ENCODE measurements at places on chromosomes 2 and 18.

DNA sequence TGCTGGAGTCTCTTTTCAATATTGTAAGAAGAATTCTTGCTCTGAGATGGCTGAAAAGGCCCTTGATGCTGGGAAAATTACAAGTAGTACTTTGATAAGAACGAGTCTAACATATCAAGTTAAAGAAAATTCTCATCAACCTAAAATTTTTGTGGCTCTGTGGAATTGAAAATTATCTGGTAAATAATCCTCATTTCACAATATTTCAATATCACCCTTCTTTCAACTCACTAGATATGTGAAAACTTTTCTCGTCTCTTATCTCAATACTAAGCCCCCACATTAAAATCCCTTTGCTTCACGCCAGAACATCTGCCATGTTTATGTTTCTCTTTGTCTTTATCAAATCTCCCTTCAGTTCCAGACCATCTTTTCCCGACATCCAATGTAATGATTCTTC lies 448.8 kb downstream of the ZNF516 start:
- H3K27ac ChIP-seq = no peak overlapping the region
- H3K36me3 ChIP-seq = no peaks in the 10 kb centered on the region
- no peak overlapping the region for H3K4me3 ChIP-seq
- no peak for DNase-seq

DNA sequence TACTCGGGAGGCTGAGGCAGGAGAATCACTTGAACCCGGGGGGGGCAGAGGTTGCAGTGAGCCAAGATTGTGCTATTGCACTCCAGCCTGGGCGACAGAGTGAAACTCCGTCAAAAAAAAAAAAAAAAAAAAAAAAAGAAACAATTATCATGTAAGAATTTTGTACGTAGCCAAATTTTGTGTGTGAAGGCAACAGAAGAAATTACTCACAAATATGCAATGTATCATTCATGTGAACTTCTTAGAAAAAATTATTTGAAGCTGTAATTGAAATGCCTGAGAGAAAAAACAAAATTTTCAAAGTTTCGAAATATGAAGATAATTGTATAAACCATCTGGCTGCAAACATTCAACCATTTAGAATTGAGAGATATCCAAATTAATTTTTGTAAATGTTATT lies 204.8 kb upstream of the PARD3B start:
- H3K4me1 ChIP-seq = no peaks in the 10 kb centered on the region
- no peaks in the 10 kb centered on the region for H3K36me3 ChIP-seq
- no peaks in the 10 kb centered on the region for H3K27me3 ChIP-seq
- H3K27ac ChIP-seq = no peak overlapping the region

GRCh38 chr2:234752966-234753365 lies 198.9 kb upstream of the SH3BP4 start:
- H3K27me3 ChIP-seq = no peaks in the 10 kb centered on the region
- no peaks in the 10 kb centered on the region for H3K36me3 ChIP-seq
- no peak for DNase-seq
- H3K4me3 ChIP-seq = no peak overlapping the region
- H3K4me1 ChIP-seq = no peaks in the 10 kb centered on the region

DNA sequence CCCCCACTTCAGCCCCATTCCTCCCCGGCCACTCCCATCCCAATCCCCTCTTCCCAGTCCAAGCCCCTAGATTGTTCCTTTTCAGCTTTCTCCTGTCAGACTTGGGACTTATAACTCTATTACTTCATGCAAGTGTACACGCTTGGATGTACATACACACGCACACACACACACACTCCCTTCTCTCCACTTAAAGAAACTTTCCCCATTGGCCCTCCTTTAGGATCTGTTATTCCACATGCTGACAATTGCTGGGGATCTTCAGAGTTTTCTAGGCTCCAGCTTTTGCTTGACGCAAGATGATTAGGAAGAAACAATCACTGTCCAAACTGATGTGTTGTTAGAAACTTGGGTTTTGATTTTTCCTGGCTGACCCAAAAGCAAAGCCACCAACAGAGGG lies 75.4 kb downstream of the CDK15 start:
- H3K4me1 ChIP-seq = peaks cover 14% of the 10 kb centered on the region
- no peak overlapping the region for H3K4me3 ChIP-seq
- no peaks in the 10 kb centered on the region for H3K36me3 ChIP-seq
- no peak overlapping the region for H3K27ac ChIP-seq
- no peak for DNase-seq

DNA sequence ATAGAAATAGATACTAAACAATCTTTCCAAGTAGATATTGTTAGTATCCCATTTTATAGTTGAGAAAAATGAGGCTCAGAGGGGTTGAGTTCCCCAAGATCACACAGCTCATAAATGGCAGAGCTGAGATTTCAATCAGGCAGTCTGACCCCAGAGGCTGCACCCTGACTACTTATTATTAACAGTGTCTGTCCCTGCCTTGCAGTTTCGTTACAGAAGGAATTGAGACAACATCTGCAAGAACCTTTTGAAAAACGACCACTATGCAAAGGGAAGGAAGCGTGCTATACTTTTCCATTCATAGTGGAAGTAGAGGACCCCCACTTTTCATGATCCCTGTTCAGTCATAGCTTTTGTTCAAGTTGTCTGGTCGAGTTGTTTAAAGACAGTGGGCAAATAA lies 53.2 kb upstream of the SEC11C start:
- no peaks in the 10 kb centered on the region for H3K36me3 ChIP-seq
- no peaks in the 10 kb centered on the region for H3K27me3 ChIP-seq
- no peaks in the 10 kb centered on the region for H3K4me1 ChIP-seq
- H3K4me3 ChIP-seq = no peak overlapping the region

GRCh38 chr2:157940024-157940423 lies 63.9 kb upstream of the ACVR1 start:
- H3K27me3 ChIP-seq = no peaks in the 10 kb centered on the region
- H3K36me3 ChIP-seq = no peaks in the 10 kb centered on the region
- H3K27ac ChIP-seq = no peak overlapping the region
- no peak overlapping the region for H3K4me3 ChIP-seq
- H3K4me1 ChIP-seq = no peaks in the 10 kb centered on the region

- H3K4me1 ChIP-seq = peaks cover 20% of the 10 kb centered on the region
- H3K4me3 ChIP-seq = no peak overlapping the region
- no peaks in the 10 kb centered on the region for H3K36me3 ChIP-seq
- H3K27ac ChIP-seq = peak overlapping the region; percentile 61
Observed at GRCh38 chr2:28716265-28716865, 35.3 kb upstream of the PPP1CB start.

- no peak overlapping the region for H3K27ac ChIP-seq
- H3K4me1 ChIP-seq = peaks cover 7% of the 10 kb centered on the region
- no peaks in the 10 kb centered on the region for H3K27me3 ChIP-seq
- DNase-seq = no peak
Observed at GRCh38 chr2:131040661-131041401, 52.4 kb downstream of the FAM168B start.

GRCh38 chr2:105114551-105114950 lies 76.7 kb downstream of the MRPS9 start:
- H3K4me1 ChIP-seq = no peaks in the 10 kb centered on the region
- H3K36me3 ChIP-seq = no peaks in the 10 kb centered on the region
- no peak overlapping the region for H3K4me3 ChIP-seq
- H3K27me3 ChIP-seq = no peaks in the 10 kb centered on the region
- no peak overlapping the region for H3K27ac ChIP-seq

DNA sequence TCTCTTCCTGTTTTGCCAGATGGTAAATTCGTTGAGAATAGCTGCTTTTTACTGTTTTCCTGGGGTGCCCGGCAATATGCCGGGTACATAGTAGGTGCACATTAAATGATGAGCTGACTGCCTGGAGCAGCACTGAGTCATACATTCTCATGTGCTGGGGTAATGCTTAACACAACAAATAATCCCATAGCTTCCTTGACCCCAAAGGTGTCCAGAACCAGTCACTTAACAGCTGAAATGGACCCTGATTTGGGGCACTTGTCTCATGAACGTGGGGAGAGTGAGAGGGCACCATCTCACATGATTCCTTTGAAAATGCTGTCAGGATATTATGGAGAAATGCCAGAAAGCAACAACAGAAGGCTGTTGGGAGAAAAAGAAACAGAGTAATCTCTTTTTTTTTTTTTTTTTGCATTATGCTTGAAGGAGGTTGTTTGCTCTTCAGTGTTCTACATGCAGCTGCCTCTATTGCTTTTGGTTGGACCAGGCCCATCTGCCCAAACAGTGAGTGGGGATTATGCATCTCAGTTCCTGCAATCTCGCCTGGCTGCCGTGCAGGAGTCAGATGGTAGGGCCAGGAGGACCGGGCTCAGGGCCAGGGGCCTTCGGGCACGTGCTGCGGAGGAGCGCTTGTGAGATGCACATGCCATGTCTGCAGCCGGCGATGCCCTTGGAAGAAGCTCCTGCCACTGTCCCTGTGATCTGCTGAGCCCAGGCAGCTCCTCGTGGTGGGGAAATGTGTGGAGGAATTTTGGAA lies 162.1 kb downstream of the SH3RF3 start:
- no peak overlapping the region for H3K27ac ChIP-seq
- H3K36me3 ChIP-seq = no peaks in the 10 kb centered on the region
- H3K27me3 ChIP-seq = no peaks in the 10 kb centered on the region
- DNase-seq = peak; percentile 65

- H3K4me3 ChIP-seq = no peak overlapping the region
- peaks cover 31% of the 10 kb centered on the region for H3K27me3 ChIP-seq
- no peak overlapping the region for H3K27ac ChIP-seq
Observed at GRCh38 chr2:607172-607571, 70.0 kb downstream of the TMEM18 start.

DNA sequence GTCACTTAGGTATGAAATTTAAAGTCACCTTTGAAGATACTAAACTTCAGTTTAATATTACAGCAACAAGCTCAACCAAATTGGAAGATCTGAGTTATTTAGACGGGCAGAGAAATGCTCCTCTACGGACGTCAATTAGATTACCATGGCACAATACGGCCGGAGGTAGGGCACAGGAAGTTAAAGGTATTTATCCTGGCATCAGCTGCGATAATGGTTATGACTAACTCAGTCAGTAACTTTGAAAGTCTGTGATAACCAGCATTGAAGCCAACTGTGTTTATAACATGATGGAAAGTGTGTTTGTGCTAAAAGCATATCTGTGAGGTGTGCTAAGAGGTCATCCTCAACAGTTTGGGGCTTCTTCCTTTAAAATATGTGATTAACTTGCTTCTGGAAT lies 117.3 kb downstream of the WDSUB1 start:
- peaks cover 72% of the 10 kb centered on the region for H3K36me3 ChIP-seq
- no peak overlapping the region for H3K27ac ChIP-seq
- H3K27me3 ChIP-seq = no peaks in the 10 kb centered on the region
- no peak for DNase-seq
- peaks cover 18% of the 10 kb centered on the region for H3K4me1 ChIP-seq
- no peak overlapping the region for H3K4me3 ChIP-seq

- no peaks in the 10 kb centered on the region for H3K4me1 ChIP-seq
- H3K27me3 ChIP-seq = no peaks in the 10 kb centered on the region
- H3K36me3 ChIP-seq = no peaks in the 10 kb centered on the region
- no peak overlapping the region for H3K27ac ChIP-seq
- no peak for DNase-seq
Observed at GRCh38 chr2:59604123-59604522, 949.3 kb downstream of the BCL11A start.

GRCh38 chr2:49687918-49688317 lies 533.6 kb upstream of the FSHR start:
- no peak for DNase-seq
- H3K27me3 ChIP-seq = no peaks in the 10 kb centered on the region
- no peak overlapping the region for H3K4me3 ChIP-seq

DNA sequence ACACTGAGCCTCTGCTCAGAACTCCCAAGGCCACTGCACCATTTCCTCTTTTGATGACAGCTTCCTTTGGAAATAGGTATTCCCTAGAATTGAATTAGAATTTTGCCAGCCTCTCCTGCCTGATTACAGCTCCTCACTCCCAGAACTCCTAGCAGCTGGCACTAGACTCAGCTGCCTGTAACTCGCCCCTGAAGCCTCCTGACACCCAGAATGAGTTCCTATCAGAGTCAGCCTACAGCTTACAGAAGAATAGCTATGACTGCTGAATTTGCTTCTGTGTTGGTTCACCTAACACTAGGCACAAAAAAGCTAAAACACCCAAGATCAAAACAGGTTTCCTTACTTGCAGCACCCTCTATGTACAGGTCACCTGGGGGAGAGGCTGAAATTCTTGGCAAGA lies 108.2 kb upstream of the PTPRM start:
- peak overlapping the region; percentile 85 for H3K27ac ChIP-seq
- no peak overlapping the region for H3K4me3 ChIP-seq

GRCh38 chr2:121095257-121096080 lies 189.5 kb downstream of the TFCP2L1 start:
- H3K27ac ChIP-seq = no peak overlapping the region
- no peaks in the 10 kb centered on the region for H3K27me3 ChIP-seq
- DNase-seq = peak; percentile 77
- peaks cover 11% of the 10 kb centered on the region for H3K4me1 ChIP-seq
- no peaks in the 10 kb centered on the region for H3K36me3 ChIP-seq

- no peak for DNase-seq
- H3K36me3 ChIP-seq = no peaks in the 10 kb centered on the region
Observed at GRCh38 chr18:56240405-56240804, 398.0 kb downstream of the TXNL1 start.

DNA sequence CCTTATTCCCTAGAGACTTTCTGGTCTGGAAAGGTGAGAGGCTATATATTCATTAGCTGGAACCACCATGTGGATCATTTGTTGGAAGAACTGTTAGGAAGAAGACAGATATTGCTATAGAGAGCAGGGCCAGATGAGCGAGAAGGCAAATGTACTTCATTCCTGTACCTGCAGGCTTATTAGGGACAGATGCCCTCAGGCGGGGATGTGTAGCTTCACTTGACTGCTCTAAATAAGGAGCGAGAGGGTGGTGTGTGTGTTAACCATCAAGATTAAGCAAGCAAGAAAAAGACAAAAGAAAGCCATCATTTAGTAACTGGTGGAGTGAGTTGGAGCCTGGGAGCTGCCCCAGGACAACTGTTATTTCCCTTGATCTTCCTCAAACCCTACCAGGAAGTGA lies 36.4 kb downstream of the NEDD4L start:
- H3K4me1 ChIP-seq = no peaks in the 10 kb centered on the region
- no peak for DNase-seq
- no peak overlapping the region for H3K27ac ChIP-seq
- H3K27me3 ChIP-seq = no peaks in the 10 kb centered on the region
- no peak overlapping the region for H3K4me3 ChIP-seq
- no peaks in the 10 kb centered on the region for H3K36me3 ChIP-seq

DNA sequence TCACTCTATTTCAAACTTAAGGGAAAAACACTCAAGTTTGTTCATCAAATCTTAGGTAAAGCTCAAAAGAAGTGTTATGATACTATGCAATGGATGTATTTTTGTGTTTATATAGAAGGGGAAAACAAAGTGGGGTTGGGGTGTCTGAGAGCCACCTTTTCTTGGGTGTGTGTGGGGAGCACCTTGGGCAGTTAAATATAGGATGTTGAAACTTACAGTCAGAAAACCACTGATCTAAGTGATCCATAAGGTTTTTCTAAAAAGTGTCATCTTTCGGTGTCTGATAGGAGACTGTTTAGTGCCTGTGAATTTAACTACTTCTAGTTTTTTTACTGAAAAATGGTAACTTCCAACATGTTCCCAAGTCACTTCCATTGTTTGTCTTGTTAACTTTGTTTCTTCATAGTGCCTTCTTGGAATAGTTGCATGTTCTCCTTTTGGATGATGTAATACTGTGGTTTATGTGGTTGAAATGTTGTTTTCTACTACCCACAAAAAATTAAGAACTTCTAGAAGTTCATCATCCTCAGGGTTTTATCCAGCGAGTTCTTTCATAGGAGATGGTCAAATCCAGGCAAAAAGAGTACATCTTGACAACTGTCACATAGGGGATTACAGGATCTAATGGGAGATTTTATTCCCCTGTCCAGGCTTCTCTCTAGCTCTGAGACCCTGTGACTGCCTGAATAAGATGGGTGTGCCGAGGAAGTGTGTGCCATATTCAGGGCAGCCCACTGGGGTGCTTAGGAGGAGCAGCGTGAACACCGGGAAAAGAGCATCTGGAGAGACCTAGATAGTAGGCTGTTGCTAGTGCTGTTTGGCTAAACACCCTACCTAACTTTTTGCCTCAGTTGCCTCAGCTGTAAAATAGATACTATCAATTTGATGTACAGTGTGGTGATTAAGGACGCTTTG lies 46.2 kb downstream of the CAB39 start:
- no peak overlapping the region for H3K4me3 ChIP-seq
- no peak overlapping the region for H3K27ac ChIP-seq
- peaks cover 36% of the 10 kb centered on the region for H3K36me3 ChIP-seq
- peaks cover 32% of the 10 kb centered on the region for H3K4me1 ChIP-seq

All from heart left ventricle (tissue), 16 donors.